ENCODE measurements at places on chromosomes 5 and 9. TPM values are rescaled to one million over a fixed set of nuclear protein-coding genes. Genes with fewer than 3 reads are reported as not detected.

The PCDHB2 gene
- not detected for total RNA-seq

- no peaks in the 10 kb centered on the region for H3K27me3 ChIP-seq
- no peak for DNase-seq
These were observed 56.4 kb downstream of the GCNT4 start for GRCh38 chr5:74995926-74996325.

DNA sequence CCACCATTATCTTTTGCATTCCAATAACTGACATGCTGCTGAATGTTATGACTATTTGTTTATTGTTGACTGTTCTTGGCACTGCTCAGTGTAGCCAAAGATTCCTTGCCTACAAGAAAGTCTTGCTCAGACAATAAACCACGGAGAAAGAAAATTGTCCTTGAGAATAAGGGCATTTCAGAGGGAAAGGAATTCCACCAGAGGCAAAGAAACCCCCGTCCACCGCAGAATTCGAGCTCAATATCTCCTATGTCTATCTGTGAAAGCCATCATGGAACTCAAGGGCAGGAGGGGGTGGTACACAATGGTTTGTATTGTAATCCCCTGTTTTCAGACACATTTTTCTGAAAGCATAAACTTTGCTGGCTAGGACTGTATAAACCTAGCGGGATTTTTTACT is 70.3 kb upstream of the ADAMTS16 start:
- H3K27me3 ChIP-seq = no peaks in the 10 kb centered on the region
- H3K27ac ChIP-seq = no peak overlapping the region
- H3K4me1 ChIP-seq = no peaks in the 10 kb centered on the region
- H3K36me3 ChIP-seq = no peaks in the 10 kb centered on the region
- H3K4me3 ChIP-seq = no peak overlapping the region

DNA sequence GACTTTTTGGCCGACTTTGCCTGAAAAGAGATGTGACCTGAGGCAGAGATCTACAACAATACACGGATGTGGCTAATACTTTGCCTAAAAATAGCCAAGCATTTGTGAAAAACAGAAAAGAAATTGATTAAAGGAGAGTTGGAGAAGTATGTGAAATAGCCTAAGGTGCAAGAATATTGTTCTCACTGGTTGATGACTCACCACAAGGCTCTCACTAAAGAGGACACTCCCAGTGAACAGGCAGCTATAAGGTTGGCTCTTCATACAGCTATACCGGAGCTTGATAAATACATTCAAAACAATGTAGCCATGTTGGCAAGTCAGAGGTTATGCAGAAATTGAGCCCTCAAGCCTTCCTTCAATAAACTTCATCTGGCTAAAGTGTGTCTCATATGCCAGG is 317.2 kb upstream of the GRAMD2B start:
- no peaks in the 10 kb centered on the region for H3K27me3 ChIP-seq
- H3K4me1 ChIP-seq = no peaks in the 10 kb centered on the region
- no peak for DNase-seq
- H3K4me3 ChIP-seq = no peak overlapping the region

GRCh38 chr5:135246923-135247795 is 151.9 kb downstream of the MACROH2A1 start:
- H3K27me3 ChIP-seq = no peaks in the 10 kb centered on the region
- no peak overlapping the region for H3K27ac ChIP-seq
- no peaks in the 10 kb centered on the region for H3K36me3 ChIP-seq

DNA sequence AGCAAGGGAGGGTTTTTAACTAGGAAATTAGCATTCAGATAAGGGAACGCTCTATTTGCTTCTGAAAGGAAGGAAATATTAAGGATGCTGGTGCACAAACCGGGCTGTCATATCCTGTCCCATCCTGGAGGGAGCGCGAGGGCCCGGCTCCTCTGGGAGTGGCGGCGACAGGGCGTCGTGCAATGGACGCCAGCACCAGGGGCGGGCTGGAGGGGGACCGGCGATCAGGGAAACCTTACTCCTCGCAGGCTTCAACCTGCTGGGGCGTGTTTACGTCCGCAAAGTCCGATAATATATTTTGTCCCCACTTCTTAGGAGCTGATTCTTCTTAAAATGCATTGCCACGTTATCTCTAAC is 197.1 kb upstream of the TBCA start:
- H3K27ac ChIP-seq = no peak overlapping the region
- peak overlapping the region; percentile 22 for H3K4me3 ChIP-seq
- H3K4me1 ChIP-seq = no peaks in the 10 kb centered on the region
- peaks cover 23% of the 10 kb centered on the region for H3K27me3 ChIP-seq
- no peaks in the 10 kb centered on the region for H3K36me3 ChIP-seq
- DNase-seq = no peak

Measured in right lobe of liver (tissue), 6 donors.